Right lobe of liver (tissue), 6 donors: ENCODE measurements at places on chromosomes 7 and 10. TPM values are rescaled to one million over a fixed set of nuclear protein-coding genes. Genes with fewer than 3 reads are reported as not detected.

SPDYE5 gene
- total RNA-seq, result not detected

MYOZ1 gene
- not detected for total RNA-seq

FAM20C gene
- total RNA-seq, result 36.3 TPM

FAM25G gene
- total RNA-seq, result not detected

LRIT1 gene
- total RNA-seq, result not detected

DNA sequence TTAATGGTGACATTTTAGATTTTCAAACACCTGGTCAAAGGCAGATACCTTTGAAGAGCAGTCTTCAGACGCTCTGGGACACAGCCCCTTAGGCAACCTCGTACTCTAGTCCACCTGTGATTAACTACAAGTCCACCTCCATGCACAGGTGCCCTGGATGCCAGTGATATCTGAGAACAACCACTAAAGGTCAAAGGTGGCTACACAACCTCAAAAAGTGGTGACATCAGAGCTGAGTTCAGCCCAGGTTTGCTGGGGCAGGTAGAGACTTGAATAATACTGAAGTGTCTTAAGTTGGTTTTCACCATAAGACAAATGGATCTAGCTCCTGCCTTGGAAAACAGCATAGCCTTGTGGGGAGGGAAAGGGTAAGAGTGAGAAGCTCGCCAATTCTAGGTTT, 143.4 kb upstream of the ADO start:
- no peaks in the 10 kb centered on the region for H3K4me1 ChIP-seq
- H3K36me3 ChIP-seq, result no peaks in the 10 kb centered on the region
- no peak for DNase-seq

DNA sequence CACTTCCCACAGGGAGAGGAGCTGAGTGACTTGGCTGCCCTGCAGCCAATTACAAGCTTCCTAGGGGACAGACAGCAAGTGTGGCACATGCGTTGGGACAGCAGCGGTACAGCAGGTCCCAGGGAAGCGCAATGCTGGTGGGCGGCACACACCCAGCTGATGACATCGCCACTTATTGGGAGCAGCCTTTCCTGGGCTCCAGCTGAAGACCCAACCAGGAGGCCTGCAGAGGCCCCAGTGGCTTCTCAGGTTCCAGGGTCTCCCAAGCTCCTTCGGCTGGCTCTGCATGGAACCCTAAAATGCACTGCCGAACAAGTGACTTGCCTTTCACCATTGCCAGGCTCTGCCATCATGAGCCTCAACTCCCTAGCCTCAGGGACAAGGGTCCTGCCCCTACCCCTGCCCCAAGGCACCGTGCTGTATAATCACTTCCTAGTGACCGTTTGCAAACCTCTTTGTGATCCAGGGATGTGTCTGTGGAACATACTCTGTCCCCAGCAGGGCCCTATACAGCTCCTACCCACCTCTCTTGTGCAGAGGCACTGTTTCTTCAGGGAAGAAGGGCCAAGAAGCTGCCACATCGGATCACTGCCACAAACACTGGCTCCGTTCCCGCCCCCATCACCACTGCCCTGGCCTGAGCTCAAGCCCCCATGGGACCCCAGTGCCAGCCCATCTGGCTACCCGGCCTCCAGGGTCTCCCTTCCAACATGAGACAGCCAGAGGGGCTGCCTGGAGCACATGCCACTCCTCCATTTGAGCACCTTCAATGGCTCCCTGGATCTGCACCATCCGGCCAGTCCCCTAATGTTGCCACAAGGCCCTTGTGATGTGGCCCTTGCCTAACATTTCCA, 19.3 kb upstream of the SLIT1 start:
- H3K4me1 ChIP-seq, result no peaks in the 10 kb centered on the region
- H3K27ac ChIP-seq, result no peak overlapping the region
- no peaks in the 10 kb centered on the region for H3K27me3 ChIP-seq
- DNase-seq, result no peak

DNA sequence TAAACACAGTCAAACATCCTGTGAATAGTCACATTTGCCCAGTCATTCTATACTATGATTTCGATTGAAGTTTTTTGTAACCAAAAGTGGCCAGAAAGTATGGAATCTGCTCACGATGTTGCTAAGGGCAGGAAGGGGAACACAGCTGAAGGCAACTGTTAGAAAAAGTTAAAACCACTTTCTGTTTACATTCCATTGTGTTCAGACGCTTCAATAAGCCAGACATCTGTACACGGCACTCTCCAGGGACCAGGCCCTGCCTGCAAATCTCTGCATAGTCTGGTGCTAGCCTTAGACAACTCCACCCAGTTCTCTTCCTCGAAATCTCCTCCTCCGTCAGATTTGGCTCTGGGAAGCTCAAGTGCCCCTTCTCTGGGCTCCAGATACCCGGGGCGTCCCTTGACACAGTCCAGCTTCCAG, 17.1 kb upstream of the TMEM120A start:
- no peaks in the 10 kb centered on the region for H3K4me1 ChIP-seq
- H3K27me3 ChIP-seq, result no peaks in the 10 kb centered on the region
- no peak overlapping the region for H3K27ac ChIP-seq
- no peak overlapping the region for H3K4me3 ChIP-seq

DNA sequence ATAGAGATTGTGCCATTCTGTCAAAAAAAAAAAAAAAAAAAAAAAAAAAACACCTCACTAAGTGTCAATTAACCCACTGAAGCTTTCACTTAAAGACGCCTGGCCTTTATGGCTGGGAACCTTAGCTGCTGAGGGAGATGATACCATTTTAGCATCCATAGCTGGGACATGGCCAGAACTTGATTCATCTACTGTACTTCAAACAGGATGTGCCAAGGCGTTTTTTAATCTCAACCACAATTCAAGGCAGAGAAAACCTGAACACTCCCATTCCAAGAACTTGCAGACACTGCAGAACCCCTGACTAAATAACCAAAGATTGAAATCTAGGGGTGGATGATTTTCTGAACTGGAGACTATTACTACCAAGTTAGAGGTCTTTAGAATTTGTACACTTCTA, 996.6 kb downstream of the SORCS1 start:
- no peak for DNase-seq
- H3K36me3 ChIP-seq, result no peaks in the 10 kb centered on the region
- no peak overlapping the region for H3K27ac ChIP-seq
- no peak overlapping the region for H3K4me3 ChIP-seq

GRCh38 chr10:119316002-119316358, 108.6 kb downstream of the GRK5 start:
- no peaks in the 10 kb centered on the region for H3K36me3 ChIP-seq
- no peak overlapping the region for H3K4me3 ChIP-seq
- H3K27me3 ChIP-seq, result no peaks in the 10 kb centered on the region
- no peak for DNase-seq
- H3K27ac ChIP-seq, result no peak overlapping the region

GRCh38 chr10:100020142-100020885, 10.6 kb upstream of the DNMBP start:
- H3K36me3 ChIP-seq, result no peaks in the 10 kb centered on the region
- no peak for DNase-seq
- H3K27me3 ChIP-seq, result no peaks in the 10 kb centered on the region
- H3K4me1 ChIP-seq, result no peaks in the 10 kb centered on the region
- H3K4me3 ChIP-seq, result no peak overlapping the region
- no peak overlapping the region for H3K27ac ChIP-seq

GRCh38 chr7:54874804-54875203, 115.8 kb upstream of the SEC61G start:
- H3K4me1 ChIP-seq, result no peaks in the 10 kb centered on the region
- H3K27me3 ChIP-seq, result no peaks in the 10 kb centered on the region
- H3K27ac ChIP-seq, result no peak overlapping the region
- DNase-seq, result no peak
- no peaks in the 10 kb centered on the region for H3K36me3 ChIP-seq

DNA sequence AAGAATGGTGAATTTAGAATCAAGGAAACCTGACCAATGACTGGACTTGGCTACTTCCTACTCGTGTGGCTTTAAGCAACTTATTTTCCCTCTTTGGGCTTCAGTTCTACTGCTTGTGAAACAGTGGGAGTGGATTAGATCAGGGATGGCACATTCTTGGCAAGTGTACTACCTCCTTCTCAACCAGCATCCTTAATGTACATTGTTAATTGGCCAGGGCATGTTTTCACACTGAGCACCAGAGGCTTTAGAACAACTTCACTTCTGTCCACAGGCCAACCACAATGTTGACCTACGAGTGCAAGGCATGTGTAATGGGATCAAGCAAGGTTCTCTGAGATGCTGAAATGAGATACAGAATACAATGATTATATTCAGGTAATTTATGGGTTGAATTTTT, 315.3 kb downstream of the ADRA2A start:
- no peak for DNase-seq
- no peak overlapping the region for H3K27ac ChIP-seq
- no peak overlapping the region for H3K4me3 ChIP-seq
- H3K4me1 ChIP-seq, result no peaks in the 10 kb centered on the region
- H3K36me3 ChIP-seq, result no peaks in the 10 kb centered on the region

GRCh38 chr10:112166800-112167199, 16.8 kb downstream of the GPAM start:
- H3K27ac ChIP-seq, result no peak overlapping the region
- no peaks in the 10 kb centered on the region for H3K4me1 ChIP-seq
- no peak for DNase-seq
- H3K36me3 ChIP-seq, result peaks cover 74% of the 10 kb centered on the region

GRCh38 chr10:61902445-61903220, 1.1 kb downstream of the ARID5B start:
- H3K27ac ChIP-seq, result peak overlapping the region; percentile 99
- peaks cover 9% of the 10 kb centered on the region for H3K4me1 ChIP-seq
- H3K27me3 ChIP-seq, result no peaks in the 10 kb centered on the region
- peak overlapping the region; percentile 57 for H3K4me3 ChIP-seq

- peaks cover 9% of the 10 kb centered on the region for H3K4me1 ChIP-seq
- no peak overlapping the region for H3K27ac ChIP-seq
- no peaks in the 10 kb centered on the region for H3K27me3 ChIP-seq
- no peaks in the 10 kb centered on the region for H3K36me3 ChIP-seq
Measured at GRCh38 chr7:73974948-73975926, 52.7 kb upstream of the ELN start.
